ENCODE measurements at places on chromosomes 3 and 15.
A peak's percentile ranks its signal among the peaks of the same experiment; 100 is the strongest.

DNA sequence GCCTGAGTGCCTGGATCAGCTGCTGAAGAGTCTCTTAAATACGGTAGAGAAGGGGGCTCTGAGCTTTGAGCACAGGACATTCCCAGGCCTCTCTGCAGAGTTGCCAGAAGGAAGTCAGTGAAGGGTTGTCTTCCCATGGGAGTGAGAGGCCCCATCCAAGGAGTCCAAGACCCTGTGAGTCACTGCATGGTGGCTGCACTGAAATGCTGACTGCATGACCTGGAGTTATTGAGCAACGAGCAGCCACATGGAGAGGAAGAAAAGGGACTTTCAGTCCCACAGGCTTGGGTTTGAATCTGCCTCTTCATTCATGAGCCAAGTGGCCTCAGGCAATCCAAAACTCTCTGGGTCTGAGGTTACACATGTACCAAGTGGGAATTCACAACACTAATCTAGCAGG, 69.6 kb upstream of the RASGRF1 start:
- peak; percentile 82 for DNase-seq

GRCh38 chr3:51879937-51880336, 4.5 kb upstream of the IQCF5 start:
- DNase-seq = no peak

DNA sequence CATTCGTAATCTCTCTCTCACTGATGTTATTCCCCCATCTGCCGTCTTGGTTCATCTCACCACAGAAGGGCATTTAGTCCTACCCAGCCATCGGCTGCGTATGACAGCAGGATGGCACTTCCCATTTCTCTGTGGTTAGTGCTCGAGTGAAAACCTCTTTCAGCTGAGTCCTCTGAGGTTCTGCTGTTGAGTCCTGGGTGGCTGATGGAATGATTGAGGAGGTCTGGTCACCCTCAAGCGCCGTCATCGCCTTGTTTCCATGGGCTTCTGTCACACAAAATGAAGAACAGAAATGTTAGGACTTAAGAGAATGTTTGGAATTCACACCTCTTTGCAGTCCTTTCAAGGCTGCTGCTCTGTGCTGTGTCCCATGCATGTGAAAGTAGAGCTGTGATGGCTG, 9.4 kb upstream of the SACM1L start:
- peak; percentile 89 for DNase-seq

GRCh38 chr15:81056304-81056703, 55.6 kb downstream of the TLNRD1 start:
- peak; percentile 32 for DNase-seq

DNA sequence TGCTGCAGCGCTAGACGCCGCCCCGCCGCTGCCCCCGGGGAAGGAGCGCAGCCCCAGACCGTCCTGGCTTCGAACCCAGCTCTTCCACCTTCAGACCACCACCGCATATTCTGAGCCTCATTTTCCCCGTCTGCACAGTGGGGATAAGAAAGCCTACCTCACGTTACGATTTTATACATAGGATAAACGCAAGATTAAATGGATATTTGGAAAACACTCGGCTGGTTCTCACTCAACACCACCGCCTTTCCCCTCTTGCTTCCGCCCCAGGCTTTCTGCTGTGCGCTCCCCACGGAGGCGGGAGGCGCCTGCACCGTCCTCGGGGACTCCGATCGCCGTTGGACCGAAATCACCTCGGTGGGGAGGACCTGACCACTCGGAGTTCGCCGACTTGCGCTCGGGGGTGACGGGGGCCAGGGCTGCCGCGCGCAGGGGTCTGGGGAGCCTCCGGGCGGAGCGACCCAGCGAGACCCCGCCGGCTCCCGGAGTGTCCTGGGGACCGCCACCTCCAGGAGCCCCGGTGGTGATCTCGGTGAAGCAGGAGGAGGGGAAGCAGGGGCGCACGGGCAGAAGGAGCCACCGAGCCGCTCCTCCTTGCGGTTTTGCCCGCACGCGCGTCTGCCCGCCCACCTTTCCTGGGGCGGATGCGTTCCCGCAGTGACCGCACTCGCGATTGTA, 4.0 kb downstream of the FBXL22 start:
- peak; percentile 67 for DNase-seq

- DNase-seq = peak; percentile 53
Observed at GRCh38 chr15:73924171-73924921, 1.9 kb upstream of the LOXL1 start.

DNA sequence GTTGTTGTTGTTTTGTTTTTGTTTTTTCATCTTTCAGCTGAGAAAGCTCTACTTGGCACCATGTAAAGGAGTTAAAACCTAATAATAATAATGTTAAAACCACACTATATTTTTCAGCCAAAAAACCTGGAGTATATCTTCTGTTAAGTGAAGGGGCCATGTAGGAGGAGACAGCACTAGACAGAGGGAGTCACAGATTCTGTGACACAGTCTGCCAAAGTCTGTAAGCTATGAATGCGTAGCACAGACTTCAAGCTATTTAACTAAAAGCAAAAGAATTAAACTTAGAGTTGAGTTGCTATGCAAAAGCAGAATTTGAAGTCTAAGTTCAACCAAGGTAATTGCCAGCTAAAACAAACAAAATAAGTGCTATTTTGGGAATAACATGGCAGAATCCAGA, 296.0 kb upstream of the COL8A1 start:
- DNase-seq = no peak

DNA sequence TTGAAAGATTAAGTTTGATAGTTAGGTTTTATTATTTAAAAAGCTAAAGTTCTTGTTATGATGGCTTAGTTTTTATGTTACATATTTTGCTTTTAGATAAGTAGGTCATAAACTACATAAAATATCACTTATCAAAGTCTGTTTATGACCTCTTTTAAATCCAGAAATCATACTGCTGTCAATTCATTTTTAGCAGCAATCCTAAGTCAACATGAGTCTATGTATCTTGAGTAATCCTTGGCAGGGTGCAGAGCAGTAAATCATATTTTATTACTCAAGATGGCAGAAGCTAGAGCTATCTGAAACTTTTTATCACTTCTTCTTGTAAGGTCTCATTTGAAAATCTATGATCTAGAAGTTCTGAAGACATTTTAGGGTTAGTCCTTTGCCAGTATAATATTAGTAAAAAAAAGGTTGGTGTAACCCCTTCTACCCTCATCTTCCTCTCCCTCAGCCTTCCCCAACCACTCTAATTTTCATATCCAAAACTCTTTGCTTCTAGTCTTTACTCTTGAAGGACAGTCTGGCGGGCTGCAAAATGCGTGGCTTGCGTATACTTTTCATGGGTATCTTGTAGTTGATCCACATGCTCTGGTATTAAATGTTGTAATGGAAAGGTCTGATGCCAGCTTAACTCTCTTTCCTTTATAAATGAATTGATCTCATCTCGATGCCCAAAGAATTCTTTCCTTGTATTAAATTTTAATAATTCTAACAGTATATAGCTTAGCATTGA, 134.0 kb upstream of the THRB start:
- no peak for DNase-seq

DNA sequence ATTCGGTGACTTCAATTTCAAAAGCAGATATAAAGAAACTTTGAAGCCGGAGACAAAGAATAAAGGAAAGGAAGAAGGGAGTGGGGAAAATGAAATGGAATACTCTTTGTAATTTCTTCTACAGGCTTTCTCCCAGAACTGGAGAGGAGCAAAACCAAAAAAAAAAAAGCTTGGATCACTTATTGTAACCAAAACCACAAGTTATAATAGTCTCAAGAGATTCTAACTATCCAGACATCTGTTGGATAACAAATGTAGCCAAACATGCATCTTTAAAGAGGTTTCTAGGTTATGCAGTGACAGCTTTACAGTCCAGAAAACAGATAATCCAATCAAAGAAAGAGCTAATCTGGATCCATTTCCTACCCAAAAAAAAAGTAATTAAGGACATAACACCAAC, 36.2 kb downstream of the VGLL3 start:
- no peak for DNase-seq

- no peak for DNase-seq
Observed at GRCh38 chr3:53473422-53473821, 21.0 kb upstream of the CACNA1D start.

- DNase-seq = no peak
Observed at GRCh38 chr3:126135071-126135405, 45.3 kb downstream of the ALDH1L1 start.

GRCh38 chr3:141081141-141081795, 30.1 kb downstream of the SPSB4 start:
- no peak for DNase-seq

DNA sequence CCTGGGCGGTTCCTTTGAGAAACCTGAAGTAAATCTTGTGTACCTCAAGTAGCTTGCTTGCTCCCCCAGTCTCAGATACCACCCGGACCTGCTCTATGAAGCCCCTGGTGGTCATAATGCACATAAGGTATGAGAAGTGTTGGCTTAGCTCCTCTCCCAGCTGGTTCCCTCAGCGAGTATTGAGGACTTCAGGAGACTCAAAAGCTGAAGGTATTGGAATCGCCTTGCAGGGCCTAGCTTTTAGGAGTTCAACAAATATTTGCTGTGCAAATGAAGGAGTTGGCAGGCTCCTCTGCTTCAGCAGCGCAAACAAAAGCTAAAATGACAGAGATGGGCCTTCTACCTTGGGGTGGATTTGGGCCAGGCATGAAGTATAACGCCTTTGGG, 1.7 kb downstream of the CMTM8 start:
- peak; percentile 67 for DNase-seq
